ENCODE measurements at places on chromosomes 11 and 22.

DNA sequence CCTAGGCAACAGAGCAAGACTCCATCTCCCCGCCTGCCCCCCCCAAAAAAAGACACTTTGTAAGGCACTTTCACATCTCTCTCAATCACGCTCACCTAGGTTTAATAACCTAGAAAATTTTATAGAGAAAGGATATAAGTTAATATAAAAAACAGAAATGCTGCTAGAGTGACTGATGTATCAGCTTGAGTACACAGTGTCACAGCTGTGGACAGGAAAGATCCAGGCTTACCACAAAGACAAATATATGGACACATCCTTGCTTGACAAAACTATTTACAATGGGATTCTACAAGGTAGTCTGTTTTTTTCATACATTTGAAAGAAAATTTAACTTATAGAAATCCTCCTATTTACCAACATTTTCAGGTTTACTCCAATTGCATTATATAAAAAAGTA is 96.7 kb downstream of the ABTB2 start:
- DNase-seq: no peak

- peak; percentile 18 for DNase-seq
Observed at GRCh38 chr11:94325681-94326080, 21.3 kb downstream of the IZUMO1R start.

DNA sequence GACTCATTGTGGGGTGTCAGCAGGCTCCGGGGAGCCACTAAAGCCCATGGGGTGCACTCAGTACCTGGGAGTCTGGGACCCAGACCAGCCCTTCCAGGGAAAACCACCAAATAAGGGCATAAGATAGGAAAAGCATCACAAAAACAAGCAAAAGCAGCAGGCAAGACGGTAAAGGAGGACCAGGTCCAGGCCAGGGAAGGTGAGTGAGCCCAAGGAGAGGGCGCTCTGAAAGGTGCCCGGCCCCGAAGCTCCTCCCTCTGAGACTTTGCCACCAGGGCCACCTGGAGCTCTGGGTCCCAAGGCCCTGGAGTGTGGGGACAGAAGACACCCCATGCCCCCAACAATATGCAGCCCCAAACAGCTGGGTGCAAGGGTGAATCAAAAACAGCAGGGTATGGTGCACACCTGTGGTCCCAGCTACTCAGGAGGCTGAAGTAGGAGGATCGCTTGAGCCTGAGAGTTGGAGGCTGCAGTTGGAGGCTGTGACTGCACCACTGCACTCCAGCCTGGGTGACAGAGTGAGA is 5.2 kb upstream of the IL17REL start:
- DNase-seq: no peak

GRCh38 chr22:40889116-40889515 is 27.2 kb upstream of the DNAJB7 start:
- no peak for DNase-seq

Data from A549 (cell line).